ENCODE measurements at places on chromosomes 12 and 14.

GRCh38 chr14:21104448-21105060 is 3.7 kb downstream of the TMEM253 start:
- DNase-seq, result no peak

DNA sequence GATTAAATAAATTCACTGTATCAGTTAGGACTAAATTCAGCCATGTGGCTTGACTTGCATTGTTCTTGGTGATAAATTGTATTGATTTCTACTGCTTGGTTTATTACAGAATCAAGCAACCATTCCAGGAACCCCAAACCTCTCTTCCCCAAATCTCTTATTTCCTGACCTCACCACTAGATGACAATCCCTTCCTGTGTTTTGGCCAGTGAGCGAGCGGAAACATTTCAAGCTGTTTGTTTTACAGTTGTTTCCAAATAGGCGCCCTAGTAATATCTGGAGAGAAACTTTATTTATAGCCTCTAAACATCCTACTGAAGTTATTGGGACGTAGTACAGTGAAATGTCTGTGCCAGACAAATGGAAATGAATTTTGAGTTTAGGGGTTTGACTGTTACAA is 161.1 kb downstream of the SNAPC1 start:
- no peak for DNase-seq

GRCh38 chr12:4119157-4119761 is 154.3 kb upstream of the CCND2 start:
- no peak for DNase-seq

DNA sequence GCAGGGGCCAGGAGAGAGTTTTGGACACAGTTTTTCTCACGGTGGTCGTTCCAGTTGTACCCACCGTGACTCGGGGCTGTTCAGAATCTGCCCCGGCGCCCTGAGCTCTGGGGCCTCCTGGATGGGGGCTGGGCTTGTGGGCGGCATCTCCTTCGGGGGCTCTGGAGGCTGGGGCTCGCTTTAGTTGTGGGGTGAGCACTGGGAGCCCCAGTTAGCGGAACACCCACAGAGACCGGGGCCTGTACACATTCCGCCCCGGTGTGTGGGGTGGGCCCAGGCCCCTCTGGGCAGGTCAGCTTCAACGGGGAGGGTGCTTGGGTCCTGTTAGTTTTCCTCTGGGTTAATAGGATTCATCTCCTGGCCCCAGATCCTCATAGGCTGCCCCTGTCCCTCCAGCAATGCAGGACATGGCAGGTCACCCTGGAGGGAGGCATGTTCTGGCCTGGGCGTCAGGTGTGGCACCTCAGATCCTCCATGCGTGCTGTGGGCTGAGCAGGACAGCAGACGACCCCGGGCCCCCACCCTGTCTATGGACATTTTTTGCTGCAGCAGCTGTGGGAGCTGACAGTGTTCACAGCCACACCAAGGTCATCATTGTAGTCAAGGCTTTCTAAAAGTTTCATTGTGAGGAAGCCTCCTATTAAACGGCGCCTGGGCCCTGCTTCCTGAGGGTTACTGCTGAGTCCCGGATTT is 393.2 kb downstream of the TMEM121 start:
- no peak for DNase-seq

GRCh38 chr14:102891556-102891955 is 30.9 kb upstream of the AMN start:
- no peak for DNase-seq
